ENCODE measurements at places on chromosomes 16 and 17.

- no peak for DNase-seq
These were observed 188.6 kb downstream of the C16orf78 start for GRCh38 chr16:49562228-49562627.

GRCh38 chr17:79980246-79981043 is 55.2 kb downstream of the TBC1D16 start:
- DNase-seq = no peak

DNA sequence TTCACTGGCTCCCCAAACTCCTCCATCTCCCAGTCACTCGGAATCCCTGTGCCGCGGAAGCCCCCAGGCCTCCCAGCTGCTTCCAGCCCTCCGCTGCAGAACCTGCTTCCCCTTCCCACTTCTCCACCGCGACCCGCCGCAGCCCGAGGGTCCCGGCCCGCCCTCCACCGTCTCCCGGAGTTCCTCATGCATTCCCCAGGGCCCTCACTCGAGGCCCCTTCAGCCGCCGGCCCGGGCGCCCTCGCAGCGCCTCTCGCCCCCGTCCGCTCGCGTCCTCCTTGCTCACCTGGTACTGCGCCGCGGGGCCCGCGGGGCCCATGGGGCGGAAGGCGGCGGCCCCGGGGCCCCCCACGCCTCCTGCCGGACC is 329 bp downstream of the SMARCD2 start:
- no peak for DNase-seq

- no peak for DNase-seq
These were observed 13.4 kb downstream of the CHTF8 start for GRCh38 chr16:69118994-69119393.

DNA sequence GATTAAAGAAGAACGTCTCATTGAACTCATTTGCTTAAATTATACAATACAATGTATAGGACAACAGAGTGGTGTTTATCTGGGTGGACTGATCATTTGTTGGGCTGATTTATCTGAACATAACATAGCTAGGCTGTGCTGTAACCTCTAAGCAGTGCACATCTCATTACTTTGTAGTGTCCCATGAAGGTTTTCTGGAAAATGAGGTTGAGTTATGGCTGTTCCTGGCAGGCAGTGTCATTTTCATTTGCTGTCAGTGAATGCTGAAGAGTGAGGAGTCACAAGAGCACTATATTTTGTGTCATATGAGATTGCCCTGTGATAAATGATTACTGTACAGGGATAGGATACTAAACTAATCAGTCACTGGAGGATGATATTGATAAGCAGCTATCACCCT is 340.2 kb downstream of the HS3ST3B1 start:
- no peak for DNase-seq

DNA sequence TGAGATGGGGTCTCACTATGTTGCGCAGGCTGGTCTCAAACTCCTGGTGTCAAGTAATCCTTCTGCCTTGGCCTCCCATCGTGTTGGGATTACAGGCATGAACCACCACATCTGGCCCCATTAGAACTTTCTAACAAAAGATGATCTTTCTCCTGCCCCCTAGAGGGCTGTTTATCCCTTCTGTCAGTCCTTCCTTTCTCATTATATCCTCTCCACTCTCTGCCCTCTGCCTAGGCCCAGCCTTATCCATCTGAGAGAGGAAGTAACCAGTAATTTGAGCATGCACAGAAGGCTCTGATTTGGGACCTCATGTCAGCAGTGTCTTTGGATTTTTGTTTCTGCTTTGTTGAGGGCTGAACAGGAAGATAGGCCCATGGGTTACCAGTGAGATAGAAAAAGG is 4.4 kb upstream of the DHX40 start:
- DNase-seq = no peak

- no peak for DNase-seq
These were observed 438 bp upstream of the KCNJ12 start for GRCh38 chr17:21375757-21376080.

DNA sequence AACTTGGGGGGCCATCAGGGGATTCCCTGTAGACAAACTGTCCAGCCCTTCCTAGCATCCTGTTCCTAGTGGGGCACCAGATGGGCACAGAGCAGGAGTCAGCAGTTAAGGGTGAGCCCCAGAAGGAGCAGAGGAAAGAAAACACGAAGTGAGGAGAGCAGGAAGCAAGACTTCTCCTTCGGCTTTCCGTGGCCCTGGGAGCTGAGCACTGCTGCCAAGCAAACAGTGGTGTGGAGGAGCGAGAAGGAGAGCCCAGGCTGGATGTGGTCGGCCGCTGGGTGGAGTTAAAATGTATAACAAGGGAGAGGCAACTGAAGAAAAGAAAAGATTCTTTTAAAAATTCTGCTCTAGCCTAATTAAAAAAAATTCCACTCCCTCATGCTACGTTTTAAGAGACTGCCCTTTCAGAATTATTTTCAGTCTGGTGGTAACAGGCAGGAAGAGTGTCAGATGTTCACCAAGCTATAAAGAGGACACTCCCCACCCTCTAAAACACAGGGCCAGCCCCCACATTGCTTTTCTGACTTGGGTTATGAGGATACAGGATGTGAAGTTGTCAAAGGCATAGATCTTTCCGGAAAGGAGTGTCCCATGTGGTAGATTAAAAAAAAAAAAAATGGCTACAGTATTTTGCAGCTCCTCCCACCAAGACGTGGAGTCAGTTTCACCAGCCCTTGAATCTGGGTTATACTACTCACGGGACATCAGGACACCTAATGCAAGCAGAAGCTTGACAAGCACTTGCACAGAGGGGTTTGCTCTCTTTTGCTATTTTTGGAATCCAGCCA is 74.9 kb upstream of the ZFHX3 start:
- no peak for DNase-seq

GRCh38 chr16:87960852-87961251 is 9.6 kb downstream of the BANP start:
- no peak for DNase-seq

- no peak for DNase-seq
These were observed 30.3 kb upstream of the ADORA2B start for GRCh38 chr17:15914400-15915170.

- no peak for DNase-seq
These were observed 73.1 kb downstream of the WNT3 start for GRCh38 chr17:46745376-46745775.

GRCh38 chr16:56019274-56019673 is 144.1 kb upstream of the CES5A start:
- DNase-seq = no peak

- peak; percentile 75 for DNase-seq
These were observed 32.5 kb downstream of the NMT1 start for GRCh38 chr17:45093444-45094110.

DNA sequence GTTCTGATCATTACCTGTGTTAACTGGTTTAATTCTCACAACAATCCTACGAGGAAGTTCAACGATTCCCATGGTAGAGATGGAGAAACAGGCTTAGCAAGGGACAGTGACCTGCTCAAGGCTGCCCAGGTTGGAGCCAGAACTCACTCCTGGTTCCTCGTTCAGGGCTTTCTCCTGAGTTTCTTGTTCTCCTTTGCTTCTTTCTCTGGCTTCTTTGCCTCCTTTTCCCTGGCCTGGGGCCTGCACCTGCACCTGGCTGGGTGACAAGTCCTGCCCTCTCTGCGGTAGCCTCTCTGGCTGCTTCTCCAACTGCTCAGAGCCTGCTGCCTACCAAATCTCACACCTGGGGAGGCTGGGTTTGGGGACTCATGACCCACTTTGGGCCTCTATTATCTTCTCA is 2.8 kb downstream of the CCL22 start:
- DNase-seq = peak; percentile 82

- DNase-seq = no peak
These were observed 112.2 kb downstream of the GOSR1 start for GRCh38 chr17:30589431-30589830.

DNA sequence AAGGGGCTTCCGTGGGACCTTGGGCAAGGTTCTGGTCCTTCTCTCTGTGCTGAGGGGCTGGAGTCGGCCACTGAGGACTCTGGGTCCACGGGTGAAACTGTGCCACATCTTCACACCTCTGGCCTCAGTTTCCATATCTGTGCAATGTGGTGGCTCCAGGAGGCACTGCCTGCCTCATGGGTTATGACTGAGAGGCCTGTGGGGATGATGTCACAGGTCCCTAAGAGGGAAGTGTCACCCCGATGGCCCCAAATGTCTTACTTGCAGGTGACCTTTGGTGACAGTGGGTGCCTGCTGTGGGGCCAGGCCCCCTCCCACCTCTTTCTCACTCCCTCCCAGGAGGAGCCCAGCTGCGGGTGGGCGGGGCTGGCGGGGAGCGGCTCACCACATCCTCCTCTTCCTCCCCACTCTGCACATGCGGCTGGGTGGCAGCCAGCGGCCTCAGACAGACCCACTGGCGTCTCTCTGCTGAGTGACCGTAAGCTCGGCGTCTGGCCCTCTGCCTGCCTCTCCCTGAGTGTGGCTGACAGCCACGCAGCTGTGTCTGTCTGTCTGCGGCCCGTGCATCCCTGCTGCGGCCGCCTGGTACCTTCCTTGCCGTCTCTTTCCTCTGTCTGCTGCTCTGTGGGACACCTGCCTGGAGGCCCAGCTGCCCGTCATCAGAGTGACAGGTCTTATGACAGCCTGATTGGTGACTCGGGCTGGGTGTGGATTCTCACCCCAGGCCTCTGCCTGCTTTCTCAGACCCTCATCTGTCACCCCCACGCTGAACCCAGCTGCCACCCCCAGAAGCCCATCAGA is at the start of gene IL21R:
TSS of gene IL21R (plus strand) at position 407 of the 801 bp plus-strand sequence. CDS start 27,898 bp downstream, outside the sequence.
- DNase-seq = peak; percentile 24

GRCh38 chr17:30236297-30236624 is 764 bp upstream of the SLC6A4 start:
- DNase-seq = no peak

DNA sequence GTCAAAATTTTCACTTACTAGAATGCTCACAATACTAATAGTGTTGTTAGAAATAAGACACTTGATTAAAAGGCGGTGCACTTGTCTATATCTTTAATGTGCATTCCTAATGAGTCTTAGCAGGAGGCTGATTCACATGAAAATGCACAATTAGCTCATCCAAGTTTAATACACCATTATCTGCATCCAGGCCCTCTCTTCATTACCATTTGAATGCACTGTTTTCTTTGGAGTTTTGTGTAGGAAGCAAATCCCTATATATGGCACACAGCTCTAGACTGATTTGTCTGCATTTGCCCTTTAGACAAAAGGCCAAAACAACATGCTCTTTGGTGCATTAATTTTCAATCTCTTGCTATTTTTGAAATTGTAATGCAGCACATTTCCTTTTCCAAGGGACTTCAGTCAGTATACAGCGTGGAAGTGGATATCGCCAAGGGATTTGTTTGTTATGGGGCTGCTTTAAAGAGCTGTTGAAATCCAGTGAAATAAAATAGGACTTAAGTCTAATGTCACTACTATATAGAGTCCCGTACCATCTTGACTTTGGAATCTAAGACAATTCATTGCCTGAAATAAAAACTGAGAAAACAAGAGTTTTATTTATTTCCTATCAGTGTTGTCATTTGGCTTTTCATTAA is 257.6 kb upstream of the CPHXL start:
- DNase-seq = no peak

DNA sequence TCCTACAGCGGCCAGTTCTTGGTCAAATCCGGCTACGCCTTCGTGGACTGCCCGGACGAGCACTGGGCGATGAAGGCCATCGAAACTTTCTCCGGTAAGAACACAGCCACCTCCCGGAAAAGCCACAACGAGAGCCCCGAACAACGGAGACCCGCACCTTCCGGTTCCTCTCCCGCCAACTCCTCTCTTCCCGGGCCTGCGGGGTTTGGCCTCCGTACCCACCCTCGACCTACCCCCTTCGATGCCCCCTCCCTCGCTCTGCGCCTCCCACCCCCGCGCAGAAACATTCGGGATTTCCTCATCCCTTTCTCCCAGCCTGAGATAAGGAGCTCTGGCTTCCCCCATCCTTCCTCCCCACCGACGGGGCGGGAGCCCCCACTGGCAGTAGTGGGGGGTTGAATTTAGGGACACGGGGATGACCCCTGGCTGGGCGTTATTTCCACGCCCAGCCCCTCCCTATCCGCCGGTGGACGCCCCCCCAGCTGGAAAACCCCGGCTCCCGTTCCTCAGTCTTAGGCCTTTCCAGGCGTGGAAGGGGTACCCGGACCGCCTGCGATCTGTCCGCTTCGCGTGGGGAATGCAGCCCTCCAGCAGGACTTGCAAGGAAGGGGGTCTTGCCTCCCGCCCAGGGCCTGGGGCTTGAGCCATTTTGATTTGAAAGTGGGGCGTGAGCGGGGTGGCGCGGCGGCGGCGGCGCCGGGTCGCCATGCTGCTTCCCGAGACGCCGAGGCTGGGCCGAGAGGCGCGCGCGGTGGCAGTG is 822 bp downstream of the IGF2BP1 start:
- no peak for DNase-seq

DNA sequence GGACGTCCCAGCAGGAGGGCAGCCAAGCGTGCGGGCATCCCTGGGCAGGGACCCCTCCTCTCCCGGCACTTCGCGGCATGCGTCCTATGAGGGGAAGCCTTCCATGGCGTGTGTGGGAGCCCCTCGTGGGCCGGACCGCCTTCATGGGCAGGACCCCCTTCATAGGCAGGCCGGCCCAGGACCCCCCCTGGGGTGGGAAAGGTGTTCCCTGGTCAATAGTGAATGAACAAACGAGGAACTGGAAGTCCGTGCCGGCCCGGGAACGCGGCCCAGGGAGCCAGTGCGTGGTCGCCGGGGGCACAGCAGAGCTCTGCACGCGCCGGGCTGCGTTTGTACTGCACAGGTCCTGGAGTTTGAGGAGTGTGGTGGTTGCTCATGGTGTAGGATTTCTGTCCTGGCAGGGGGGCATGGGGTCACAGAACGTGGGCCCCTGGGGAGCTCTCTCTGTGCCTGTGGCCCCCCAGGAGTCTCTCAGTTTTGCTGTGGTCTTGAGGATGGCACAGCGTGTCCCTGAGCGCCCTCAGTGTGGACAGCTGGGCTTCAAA is 13.9 kb downstream of the BAIAP2 start:
- no peak for DNase-seq

- peak; percentile 94 for DNase-seq
These were observed 23.0 kb downstream of the RARA start for GRCh38 chr17:40331743-40332641.

DNA sequence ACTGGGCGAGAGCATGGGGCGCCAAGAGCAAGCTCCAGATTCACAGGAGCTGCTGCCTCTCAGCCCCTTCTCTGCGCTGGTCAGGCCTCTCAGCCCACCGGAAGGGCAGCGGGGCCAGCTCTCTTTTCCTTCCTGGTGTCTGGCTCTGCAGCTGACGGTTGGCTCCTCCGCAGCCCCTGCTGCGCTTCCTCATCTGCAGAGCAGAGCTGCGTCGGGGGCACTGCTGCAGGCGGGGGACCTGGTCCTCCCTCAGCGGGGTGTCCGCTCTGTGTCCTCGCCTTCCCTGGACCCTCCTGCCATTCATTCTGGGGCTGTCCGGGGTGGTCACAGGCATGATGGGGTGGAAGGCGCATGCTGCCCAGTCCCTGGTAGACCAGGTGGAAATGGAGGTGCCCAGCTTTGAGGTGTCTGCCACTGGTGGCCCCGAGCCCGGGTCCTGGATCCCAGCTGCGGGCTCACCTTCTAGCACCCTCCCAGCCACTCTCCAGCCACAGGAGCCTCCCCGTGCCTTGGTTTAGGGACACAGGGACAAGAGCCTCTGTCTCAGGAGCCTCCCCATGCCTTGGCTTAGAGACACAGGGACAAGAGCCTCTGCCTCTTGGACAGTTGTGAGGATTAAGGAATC is 84.8 kb downstream of the IRF8 start:
- DNase-seq = no peak

- no peak for DNase-seq
These were observed 129.1 kb downstream of the STX8 start for GRCh38 chr17:9446528-9446927.
